ENCODE measurements at places on chromosomes 16 and 17.

- DNase-seq = peak; percentile 28
These were observed 6.3 kb downstream of the ESRP2 start for GRCh38 chr16:68229431-68230175.

GRCh38 chr16:88505405-88506082, 52.5 kb downstream of the ZFPM1 start:
- peak; percentile 77 for DNase-seq

GRCh38 chr17:50051082-50051576, 4.8 kb upstream of the ITGA3 start:
- no peak for DNase-seq

DNA sequence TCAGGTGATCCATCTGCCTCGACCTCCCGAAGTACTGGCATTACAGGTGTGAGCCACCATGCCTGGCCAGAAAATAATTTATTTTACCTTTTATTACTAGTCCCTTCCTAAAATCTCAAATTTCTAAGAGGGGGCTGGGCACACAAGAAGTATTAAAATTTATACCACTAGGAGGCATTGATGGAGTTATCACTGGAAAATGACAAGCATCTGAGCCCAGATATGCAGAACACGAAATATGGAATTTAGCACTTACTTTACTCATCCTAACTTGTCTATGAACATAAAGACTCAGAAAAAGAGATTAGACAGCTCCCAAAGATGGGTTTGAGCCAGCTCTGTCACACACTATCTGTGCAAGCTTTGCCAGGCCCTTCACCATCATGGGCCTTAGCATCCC, 46.4 kb downstream of the STAT5A start:
- no peak for DNase-seq

- no peak for DNase-seq
These were observed 38.1 kb downstream of the PHKB start for GRCh38 chr16:47499080-47499699.

DNA sequence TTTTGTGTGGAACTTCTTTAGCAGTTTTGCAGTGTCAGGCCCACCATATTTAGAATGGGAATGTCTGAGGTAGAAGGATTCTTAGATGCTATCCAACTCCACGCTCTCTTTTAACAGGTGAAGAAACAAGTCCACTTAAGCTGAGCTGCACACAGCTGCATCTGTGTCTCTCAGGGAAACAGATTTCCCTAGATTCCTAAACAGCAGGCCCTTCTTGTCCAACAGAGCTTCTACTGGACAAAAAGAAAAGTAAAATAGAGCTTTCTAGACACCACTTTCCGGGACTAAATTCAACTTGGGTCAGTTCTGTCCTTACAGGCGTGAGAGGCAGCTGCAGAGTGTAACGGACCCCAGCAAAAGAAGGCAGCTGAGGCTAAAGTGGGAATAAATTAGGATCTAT, 51.7 kb downstream of the SNX11 start:
- DNase-seq = no peak

- DNase-seq = no peak
These were observed 32.7 kb upstream of the NAT9 start for GRCh38 chr17:74808714-74809430.

DNA sequence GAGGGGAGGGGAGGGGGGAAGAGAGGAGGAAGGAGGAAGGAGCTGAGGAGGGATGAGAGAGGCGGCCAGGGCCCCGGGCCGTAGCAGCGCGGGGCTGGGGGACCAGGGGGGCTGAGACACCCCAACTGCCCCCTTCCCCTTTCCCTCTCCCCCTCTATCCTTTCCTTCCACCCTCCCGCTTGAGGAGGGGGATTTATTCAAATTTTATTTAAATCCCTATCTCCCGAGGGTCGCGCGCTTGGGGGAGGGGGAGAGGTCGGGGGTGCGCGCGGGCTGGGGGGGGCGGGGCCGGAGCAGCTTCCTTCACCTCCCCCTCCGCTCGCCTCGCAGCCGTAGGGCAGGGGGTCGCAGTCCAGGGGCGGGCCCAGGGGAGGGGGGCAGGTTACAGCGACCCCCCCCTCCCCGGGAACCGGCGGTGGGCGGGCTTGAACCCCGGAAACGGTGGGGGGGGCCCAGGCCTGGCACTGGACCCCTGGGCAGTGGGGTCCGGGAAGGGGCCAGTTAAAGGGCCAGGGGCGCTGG, at the start of gene FBXL19:
Gene FBXL19, plus strand, starts transcription at position 19 of the 522 bp plus-strand sequence. CDS start 2,183 bp downstream, outside the sequence.
- DNase-seq = no peak

GRCh38 chr16:15576960-15577958, 65.7 kb downstream of the MARF1 start:
- peak; percentile 52 for DNase-seq

DNA sequence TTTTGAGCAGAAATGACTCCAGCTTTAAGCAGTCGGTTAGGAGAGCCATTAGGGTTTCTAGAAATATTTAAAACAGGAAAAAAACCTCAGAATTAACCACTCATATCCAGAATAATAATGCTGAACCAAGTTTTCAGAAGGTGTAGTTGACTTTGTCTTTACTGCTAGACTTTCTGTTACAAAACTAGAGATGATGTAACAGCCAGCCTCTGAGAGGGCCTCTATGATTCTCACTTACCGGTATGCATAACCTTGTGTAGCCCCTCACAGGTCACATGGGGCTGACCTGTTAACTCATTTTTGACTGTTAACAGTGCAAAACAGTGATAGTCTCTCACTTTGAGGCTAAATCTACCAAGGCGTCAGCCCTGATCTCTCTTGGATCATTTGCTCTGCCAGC, 74.3 kb downstream of the TEX14 start:
- DNase-seq = no peak

DNA sequence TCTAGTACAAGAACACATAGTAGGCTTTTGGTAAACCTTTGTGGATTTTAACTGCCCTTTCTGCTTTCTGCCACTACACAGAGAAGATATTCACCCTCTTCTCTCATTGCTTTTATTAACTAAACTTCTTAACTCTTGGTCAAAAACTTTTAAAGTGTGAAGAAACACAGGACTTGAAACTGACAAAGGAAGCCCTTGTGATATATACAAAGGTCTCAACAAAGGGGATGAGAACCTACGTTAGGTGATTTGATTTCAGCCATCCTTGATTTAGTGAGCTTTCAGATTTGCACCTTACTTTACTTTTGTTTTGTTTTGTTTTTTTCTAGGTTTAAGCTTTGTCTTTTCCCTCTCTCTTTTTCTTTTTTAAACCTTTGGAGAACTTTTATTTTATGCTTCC, 66.9 kb downstream of the TBX4 start:
- no peak for DNase-seq

- no peak for DNase-seq
These were observed 292.6 kb upstream of the CDH11 start for GRCh38 chr16:65414284-65414984.

Measured in NCI-H2081 (cell line).